ENCODE measurements at places on chromosomes 3 and 15.

DNA sequence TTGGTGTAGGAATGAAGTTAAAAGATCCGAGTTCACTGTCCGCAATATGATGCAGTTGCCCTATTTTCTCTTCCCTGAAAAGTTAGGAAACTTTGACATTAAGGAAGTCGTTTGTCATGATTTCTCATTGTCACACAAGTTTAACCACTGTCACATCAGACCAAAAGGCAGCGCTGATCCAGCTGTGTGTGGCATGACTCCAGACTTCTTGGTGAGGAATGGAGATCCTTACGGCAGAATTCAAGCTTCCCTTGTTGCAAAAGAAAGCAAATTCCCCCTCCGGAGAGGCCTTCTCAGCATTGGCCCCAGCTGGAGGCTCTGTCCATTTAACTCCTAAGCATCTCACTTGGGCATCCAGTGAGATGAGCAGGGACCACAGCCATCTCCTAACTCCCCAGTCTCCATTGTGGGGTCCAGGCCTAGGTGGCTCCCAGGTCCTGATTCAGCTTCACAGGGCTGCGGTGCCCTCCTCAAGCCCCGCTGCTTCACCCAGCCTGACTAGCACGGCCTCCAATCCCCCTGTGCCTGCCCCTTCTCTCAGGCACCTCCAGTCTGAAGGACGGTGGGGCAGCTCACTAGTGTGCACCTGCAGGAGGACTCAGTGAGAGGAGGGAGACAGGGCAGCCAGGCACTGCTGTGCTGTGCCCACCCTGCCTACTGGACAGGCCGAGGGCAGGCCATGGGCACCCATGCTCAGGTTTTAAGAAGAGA, 159.5 kb downstream of the CHSY1 start:
- no peak for DNase-seq

DNA sequence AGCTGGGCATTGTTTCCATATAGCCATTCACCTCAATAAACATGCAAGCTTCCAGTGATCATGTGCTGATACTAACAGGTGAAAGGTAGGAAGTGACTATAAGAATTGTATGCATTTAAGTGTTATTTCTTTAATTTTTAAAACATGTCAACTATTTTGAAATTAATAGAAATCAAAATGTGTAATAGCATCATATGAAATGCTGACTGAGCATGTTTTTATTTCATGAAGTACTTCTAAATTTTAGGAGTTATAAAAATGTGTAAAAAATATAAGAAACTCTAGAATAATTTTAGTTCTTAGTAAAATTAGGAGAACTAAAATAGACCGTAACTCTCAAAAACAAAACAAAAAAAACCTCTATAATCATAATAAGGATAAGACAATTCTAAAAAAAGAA, 229.3 kb upstream of the ARPP21 start:
- no peak for DNase-seq

- DNase-seq, result no peak
Measured at GRCh38 chr15:74053517-74053916, 28.8 kb downstream of the GOLGA6A start.

GRCh38 chr3:173750095-173750494, 352.6 kb downstream of the NLGN1 start:
- DNase-seq, result no peak

DNA sequence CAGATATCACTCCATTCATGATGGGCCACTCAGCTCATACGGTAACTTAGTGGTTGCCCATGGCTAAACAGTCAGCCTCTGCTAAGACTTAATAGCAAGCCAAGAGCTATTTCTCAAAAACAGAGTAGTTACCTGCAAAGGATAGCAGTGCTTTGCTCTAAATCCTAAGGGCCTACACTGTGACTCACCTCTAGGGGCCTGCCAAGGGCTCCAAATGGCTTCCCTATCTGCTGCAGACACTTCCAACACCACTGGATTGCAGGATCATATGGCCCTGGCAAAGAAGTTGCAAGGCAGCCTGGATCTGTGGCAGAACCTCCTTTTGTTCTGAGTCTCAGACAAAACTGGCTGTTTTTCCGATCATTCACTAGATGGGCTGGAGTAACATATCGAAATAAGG, 17.8 kb downstream of the CGGBP1 start:
- no peak for DNase-seq

DNA sequence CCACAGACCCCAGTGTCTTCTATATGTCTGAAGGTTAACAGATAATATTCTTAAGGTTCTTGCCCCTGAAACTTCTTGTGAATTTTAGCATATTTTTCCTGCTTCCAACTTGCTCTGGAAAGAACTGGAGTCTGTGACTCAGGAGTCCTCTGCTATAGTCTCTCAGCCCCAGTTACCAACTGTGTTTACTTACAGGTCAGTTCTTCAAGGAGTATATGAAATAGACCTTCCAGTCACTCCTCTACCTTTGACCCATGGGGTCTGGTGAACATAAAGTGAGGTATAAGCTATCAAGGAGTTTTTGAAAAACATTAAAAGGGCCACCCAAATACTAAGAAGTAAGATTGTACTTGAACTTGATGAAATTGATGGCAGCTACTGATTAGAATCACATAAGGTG, 139.2 kb upstream of the ROPN1 start:
- no peak for DNase-seq

Data from stimulated activated CD8-positive, alpha-beta memory T cell treated with anti-CD3 and anti-CD28 coated beads, Interleukin-4, amount 100 ng/mL, for 1 hour (primary cell).